Stimulated activated CD4-positive, alpha-beta T cell treated with anti-CD3 and anti-CD28 coated beads, Interleukin-2, amount 100 ng/mL, for 48 hours (primary cell): ENCODE measurements at places on chromosomes 11 and 22.

DNA sequence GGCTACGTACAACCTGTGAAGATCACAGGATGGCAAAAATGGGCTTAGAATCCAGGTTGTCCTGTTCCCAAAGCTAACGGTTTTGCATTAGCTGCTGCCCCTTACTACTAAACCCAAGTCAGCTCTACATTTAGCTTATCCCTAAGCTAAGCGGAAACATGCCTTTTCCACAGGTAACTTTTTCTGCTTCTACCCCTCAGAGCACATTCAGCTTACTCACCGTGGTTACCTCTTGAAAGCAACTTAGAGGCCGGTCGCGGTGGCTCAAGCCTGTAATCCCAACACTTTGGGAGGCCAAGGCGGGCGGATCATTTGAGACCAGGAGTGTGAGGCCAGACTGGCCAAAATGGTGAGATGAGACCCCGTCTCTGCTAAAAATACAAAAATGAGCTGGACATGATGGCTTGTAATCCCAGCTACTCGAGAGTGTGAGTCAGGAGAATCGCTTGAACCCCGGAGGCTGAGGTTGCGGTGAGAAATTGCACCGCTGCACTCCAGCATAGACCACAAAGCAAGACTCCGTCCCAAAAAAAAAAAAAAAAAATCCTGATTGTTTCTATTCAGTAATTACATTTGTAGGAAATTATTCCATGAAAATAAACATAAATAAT, 790 bp upstream of the TMEM41B start:
- no peak for DNase-seq

GRCh38 chr22:39392341-39392948, 7.1 kb upstream of the TAB1 start:
- DNase-seq, result no peak

DNA sequence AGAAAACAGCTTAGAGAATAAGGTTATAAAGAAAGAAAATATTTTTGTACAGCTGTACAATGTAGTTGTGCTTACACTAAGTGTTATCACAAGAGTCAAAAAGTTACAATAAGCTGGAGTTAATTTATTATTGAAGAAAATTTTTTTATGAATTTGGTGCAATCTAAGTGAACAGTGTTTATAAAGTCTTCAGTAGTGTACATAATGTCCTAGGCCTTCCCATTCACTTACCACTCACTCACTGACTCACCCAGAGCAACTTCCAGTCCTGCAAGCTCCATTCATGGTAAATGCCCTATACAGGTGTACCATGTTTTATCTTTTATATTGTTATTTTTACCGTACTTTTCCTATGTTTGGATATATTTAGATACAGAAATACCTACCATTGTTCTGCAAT, 34.7 kb downstream of the GDPD4 start:
- no peak for DNase-seq

- DNase-seq, result no peak
Measured at GRCh38 chr22:24178502-24179440, 2.5 kb upstream of the SUSD2 start.

DNA sequence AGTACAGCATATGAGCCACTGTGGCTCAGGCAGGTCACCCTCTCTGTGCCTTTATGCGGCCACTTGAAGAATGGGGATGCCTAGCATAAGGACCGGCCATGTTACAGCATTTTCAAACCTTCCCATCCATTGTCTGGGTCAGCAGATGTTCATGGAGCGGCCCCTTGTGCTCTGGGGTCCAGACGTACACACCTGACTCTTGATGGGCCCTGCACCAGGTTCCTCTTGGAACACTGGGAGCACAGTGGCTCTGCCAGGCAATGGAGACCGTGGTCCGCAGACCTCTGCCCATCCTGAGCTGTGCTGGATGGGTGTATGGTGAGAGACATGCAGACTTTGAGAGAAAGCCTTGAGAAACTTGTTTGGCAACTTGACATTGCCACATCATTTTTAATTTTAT, 9.8 kb downstream of the PRDM11 start:
- no peak for DNase-seq

DNA sequence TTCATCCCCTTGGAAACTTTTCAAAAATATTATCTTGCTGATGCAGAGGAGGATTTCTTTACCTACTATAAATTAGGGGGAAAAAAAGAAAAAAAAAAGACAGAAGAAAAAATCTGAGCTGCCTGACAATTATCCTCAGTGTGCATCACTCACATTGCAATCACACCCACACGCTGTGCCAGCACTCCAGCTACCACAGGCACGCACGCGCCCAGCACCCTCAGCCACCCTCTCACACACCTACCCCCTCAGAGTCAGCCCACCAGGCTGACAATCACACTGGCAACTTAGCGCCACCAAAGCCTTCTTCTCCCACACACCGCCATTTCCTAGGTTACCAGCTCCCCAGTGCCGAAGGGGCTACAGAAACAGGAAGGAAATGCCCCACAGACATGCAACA, 236.1 kb downstream of the KCNA4 start:
- no peak for DNase-seq

- no peak for DNase-seq
Measured at GRCh38 chr11:33585586-33586209, 114.9 kb downstream of the C11orf91 start.

DNA sequence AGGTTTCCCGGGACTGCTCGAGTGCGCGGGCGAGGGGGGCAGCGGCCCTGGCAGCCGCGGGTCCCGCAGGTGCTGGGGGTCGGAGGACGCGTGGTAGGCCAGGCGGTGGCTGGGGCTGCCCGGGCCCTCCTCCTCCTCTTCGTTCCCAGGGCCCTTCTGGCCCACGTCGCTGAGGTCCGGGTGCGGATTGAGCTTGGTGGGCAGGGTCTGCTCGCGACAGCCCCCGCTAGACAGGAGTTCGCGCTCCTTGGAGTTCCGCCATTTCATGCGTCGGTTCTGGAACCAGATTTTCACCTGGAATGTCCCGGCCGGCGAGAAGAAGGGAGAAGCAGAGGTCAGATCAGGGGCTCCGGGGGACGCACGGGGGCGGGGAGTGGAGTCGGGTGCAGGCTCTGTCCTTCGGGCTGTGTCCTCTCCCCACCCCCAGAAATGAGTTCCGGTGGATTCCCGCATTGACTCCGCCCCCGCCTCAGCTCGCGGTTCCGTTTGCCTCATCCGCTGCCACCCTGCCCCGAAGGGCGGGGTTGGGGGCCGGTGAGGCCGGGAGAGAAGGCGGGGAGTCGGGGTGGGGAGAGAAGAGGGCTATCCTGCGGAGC, 3.9 kb downstream of the DBX1 start:
- DNase-seq, result peak; percentile 34

DNA sequence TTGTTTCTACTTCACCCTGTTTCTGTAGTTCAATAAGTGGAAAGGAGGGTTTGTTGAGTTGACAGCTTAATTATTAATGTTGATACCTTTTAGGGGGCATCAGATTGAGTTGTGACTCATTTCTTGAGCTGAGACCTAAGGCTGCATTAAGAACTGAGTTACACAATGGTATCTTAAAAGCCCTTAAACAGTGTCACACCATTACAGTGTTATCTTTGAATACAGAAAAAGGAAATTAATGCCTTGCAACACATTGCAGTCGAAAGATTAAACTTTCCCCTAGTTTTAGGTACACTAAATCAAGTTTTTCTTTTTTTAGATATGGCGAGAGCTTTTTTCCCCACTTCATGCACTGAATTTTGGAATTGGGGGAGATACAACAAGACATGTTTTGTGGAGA, 16.7 kb downstream of the PAFAH1B2 start:
- no peak for DNase-seq

DNA sequence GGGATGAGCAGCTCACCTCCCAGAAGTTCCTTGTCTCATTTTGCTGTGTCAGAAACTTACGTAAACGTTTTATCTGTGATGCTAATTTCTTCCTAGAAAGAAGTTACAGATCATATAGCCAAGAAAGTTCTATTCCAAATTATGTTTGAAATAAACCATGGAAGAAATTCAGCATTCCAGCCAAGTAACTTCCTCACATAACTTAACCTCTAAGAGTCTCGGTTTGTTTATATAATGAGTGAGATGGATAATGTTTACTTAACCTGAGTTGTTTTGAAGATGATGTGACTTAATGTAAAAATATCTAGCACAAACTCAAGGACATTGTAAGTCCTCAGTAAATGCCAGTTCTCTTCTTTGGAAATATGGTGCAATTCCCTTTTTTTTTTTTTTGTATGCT, 8.9 kb upstream of the MUC15 start:
- no peak for DNase-seq

DNA sequence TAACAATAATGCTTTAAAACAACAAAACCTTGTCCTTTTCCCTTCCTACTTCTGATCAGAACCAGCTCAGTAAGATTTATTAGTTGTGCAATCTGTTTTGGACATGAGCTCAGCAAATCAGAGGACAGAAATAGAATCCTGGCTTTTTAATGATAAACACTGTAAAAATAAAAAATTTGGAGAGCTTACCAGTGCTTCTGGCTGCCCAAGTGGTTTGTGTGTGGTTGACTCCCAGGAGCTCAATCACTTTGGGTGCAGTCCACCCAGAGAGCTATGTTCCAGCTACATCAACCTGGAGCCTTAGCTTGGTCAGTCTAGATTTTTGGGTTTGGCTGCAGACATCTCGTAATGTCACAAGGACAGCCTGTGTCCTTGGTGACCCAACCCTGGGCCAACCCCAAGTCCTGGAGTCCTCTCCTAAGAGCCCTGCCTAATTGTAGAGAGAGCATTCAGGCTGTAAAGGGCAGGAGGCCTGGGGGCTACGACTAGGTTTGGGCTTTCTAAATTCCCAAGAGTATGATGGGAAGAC, 28.5 kb downstream of the CD44 start:
- no peak for DNase-seq

DNA sequence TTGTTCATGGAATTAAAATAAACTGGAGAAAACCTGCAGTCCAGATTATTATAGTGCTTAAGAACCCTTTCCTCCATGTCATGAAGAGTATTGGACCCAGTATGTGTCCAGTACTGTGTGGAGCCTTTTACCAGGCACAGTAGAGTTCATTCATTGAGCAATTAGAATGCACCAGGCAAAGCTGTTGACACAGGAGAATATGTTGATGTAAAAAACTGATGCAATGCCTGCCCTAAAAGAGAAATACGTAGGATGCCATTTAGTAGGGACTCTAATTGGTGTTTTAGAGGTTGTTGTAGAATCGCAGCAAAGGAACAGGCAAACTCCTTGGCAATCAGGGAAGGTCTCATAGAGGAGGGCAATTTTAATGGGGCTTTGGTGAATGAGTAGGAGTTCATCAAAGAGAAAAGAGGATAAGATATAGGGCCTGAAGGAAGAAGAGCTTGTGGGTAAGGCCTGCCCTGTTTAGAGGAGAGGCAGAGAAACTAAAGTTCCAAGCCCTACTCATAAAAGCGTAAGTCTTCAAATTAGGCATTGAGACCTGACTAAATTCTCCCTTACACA, 126.4 kb downstream of the SEZ6L start:
- DNase-seq, result no peak

- no peak for DNase-seq
Measured at GRCh38 chr22:26548303-26548702, 36.0 kb upstream of the TFIP11 start.

DNA sequence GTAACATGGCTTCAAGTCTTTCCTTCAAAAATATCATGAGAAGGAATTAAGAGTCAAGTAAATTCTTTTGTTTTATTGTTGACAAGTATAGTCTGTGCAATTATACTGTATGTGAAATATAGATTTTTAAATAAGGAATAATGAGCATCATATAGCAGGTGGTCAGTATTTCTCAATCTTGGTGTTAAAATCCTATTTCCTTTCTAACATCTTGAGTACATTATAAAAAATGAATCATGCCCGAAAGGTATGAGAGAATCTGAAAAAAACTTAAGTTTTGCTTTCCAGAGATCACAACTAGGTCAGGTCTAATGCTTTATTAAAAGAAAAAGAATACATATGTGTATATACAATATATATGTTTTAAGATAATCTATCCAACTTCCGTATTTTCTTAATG, 53.1 kb downstream of the KIF18A start:
- DNase-seq, result no peak

GRCh38 chr11:94941131-94941530, 32.2 kb downstream of the CWC15 start:
- DNase-seq, result no peak

DNA sequence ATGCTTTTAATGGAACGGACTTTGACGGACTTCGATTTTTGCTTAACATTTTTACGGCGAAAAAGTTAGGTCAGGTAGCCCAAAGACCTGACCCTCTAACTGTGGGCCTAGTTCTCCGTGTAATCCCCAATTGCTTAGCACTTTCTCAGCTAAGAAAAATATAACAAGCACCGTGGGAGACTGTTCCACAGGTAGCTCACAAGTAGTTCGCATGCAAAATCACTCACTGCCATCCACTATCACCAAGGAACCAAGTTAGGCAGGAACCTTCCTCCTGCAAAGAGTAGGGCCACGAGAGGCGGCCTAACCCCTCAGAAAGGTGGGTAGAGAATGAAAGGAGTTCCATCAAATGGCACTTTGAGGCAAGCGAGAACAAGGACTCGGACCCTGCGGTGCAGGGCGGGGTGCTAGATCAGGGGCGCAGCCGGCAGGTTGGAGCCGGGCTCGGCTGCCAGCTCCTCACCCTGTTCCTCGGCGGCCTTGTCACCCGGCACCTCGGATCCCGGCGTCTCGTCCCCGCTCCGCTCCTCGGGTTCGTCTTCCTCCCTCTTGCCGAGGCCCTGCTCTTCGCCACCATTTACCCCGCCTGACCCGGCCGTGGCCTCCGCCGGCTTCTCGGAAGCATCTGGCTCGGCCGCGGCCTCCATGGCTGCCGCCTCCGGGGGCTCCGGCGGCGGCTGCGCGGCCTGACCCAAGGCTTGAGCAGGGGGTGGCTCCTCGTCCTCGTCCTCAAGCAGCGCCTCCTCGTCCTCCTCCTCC, 922 bp downstream of the HNRNPUL2 start:
- peak; percentile 10 for DNase-seq

DNA sequence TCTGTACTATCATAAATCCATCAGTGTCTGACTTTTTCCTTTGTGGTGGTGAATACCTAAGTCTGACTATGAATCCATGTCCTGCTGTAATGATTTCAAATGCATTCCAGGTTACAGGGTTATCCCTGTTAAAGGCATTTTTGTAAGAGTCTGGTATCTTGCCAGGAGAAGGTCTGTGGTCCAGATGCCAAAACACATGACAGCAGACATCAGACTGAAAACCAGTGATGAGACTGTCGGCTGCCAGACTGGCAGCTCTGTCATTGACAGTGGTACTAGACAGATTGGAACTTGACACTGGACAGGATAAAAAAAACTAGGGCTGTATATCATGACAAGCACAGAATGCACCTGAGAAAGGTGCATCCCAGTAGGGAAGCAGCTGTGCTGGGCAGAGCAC, 301.8 kb upstream of the FAT3 start:
- no peak for DNase-seq

GRCh38 chr11:72759468-72759985, 7.3 kb upstream of the ARAP1 start:
- DNase-seq, result no peak

GRCh38 chr11:20193307-20193706, 33.0 kb upstream of the DBX1 start:
- no peak for DNase-seq

GRCh38 chr22:17931400-17931825, 92.9 kb downstream of the MICAL3 start:
- DNase-seq, result no peak
